Kidney epithelial cell (primary cell): ENCODE measurements at places on chromosomes 11 and 22.
A peak's percentile ranks its signal among the peaks of the same experiment; 100 is the strongest.

DNA sequence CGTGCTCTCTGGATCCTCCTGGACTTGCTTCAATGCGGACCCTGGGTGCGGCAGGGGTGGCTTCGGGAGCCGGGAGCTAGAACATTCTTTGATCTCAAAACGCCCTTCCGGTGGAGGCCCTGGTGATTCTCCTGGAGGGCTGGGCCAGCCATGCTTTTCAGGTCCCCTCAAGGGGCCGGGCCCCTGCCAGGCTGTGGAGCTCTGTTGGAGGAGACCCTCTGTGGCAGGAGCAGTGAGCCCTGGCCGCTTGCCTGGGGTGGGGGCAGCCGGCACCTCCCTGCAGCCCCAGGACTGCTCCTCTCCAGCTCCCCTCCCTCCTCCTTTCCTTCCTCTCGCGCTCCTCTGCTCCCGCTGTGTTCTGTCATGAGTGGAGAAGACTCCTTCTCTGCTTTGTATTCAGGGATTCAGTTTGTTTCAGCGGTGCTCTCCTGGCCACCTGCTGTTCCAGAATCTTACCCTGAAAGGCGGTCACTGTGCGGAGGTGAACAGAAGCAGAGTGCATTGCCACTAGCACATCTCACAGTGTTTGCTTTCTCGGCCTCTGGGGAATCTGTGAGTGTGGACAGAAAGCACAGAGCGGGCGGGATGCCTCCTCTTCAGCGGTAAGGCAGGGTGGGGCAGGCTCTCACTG is 289.1 kb downstream of the TBC1D22A start:
- no peak for DNase-seq

DNA sequence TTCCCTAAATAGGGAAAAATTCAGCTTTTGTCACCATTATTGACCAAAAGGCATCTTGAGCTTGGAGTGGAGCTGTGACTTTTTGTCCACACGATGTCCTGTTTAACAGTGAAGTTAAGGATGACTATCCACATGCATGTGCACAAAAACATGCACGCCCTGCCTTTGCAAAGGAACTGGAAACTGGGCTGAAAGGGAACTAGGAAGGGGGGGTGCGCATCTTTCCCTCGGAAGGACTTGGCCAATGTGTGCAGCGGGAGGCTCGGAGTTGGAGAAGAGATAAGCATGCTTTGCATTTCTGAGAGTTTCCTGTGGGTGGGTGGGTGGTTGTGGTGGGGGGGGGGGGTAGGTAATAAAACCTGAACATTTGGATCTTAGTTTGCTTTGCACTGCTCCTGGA is 411 bp upstream of the KIRREL3 start:
- DNase-seq: no peak

GRCh38 chr11:127074151-127074761 is 73.7 kb upstream of the KIRREL3 start:
- DNase-seq: peak; percentile 69

DNA sequence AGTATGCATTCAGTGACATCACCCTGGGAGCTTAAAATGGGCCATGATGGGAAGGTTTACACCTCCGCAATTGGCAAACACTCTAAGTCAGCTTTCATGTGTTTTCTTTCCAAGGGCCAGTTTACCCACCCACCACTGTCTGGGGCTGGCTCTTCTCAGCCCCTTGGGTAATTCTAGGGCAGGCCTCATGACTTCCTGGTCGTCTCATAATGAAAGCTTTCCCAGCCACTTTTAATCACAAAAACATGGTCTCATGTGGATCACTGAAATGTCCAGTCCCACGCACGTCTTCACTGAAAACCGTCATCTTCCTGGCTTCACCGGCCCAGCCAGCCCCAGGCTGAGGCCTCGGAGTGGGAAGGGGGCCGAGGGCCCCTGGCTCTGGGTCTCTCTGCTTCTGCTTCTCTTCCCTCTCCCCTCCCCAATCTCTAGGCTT is 58.5 kb upstream of the ANO1 start:
- DNase-seq: no peak

GRCh38 chr11:129589190-129589860 is 213.7 kb downstream of the BARX2 start:
- DNase-seq: no peak

- DNase-seq: no peak
These were observed 494.7 kb downstream of the BUD13 start for GRCh38 chr11:116278076-116278475.

- no peak for DNase-seq
These were observed 46.6 kb upstream of the FADD start for GRCh38 chr11:70156291-70157037.

GRCh38 chr11:66126808-66127555 is 56.9 kb downstream of the PACS1 start:
- peak; percentile 50 for DNase-seq

DNA sequence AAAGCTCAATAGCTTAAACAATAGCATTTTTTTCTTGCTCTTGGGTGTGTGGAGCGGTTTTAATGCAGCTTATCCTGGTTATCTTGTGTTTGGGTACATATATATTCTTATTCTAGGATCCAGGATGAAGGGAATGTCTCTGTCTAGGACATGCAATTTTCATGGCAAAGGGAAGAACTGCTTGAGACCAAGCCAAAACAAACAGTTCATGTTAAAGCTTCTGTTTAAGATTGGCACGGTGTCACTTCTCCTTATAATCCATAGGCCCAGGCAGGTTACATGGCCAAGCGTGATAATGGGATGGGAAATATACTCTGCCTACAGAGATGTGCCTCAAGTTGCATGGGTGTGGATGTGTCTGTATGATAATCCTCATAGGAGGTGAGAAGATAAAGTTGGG is 177.1 kb upstream of the PGR start:
- DNase-seq: no peak

- DNase-seq: no peak
These were observed 43.4 kb downstream of the APOL5 start for GRCh38 chr22:35761037-35761436.

- no peak for DNase-seq
These were observed 1231.7 kb downstream of the LRRC4C start for GRCh38 chr11:40227730-40228129.

DNA sequence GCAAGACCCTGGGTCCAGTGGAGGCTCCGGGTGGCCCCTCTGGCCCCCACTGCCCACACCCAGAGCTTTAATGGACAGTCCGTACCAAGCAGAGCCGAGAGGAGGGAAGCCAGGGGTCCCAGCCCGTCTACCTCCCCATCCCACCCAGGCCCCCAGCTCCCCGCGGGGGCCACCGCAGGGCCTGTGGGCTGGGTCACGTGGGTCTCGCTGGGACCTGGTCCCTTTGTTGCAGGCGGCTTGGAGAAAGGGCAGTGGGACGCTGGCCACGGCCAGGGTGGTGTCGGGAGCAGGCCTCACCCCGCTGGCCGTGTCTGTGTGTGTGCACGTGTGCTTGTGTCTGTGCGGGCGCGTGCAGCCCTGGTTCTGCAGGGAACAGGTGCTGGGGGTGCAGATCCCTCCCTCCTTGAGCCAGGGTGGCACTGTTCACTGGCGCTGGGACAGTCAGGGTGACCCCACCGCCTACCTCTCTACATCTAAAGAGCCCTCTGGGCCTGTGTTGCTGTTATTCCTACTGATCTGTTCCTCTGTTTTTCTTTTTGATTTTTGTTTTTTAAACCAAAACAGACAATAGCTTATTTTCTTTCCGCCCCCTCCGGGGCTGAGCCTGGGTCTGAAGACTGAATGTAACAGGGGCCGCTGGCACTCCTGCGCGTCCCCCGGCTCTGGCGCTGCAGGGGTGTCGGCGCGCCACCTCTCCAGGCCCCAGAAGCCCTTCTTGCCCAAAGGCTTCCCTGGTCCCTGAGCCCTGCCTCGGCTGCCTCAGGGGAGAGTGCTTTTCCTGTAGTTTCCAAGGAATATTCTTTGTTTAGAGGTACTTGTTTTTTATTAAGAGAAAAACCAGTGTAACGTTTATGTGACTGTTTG is 20.1 kb upstream of the TMEM191C start:
- DNase-seq: no peak

GRCh38 chr11:131408025-131408640 is 37.7 kb downstream of the NTM start:
- DNase-seq: no peak

DNA sequence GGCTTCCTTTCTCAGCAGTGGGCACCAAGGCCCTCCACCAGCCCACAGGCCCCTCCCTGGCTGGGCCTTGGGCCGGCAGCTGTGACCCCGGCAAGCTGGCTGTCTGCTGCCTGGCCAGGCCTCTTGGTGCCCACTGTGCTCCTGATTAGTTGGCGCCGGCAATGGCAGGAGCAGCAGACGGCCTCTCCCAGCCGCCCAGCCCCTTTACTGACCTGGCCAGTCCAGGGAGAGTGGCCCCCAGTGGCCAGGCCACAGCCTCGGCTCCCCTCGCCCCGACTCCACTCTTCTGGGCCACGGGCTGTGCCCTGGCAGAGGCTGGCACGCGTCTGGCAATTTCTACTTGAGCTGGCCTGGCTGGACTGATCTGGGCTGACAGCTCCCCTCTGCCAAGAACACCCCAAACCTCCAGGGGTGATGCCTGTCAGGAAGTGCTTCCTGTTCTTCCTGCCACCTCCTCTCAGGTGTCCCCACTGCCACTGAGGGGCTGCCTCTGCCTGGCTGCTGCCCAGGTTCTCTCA is 58.1 kb downstream of the CACNA1I start:
- no peak for DNase-seq
